ENCODE measurements at places on chromosomes 1 and 21.

DNA sequence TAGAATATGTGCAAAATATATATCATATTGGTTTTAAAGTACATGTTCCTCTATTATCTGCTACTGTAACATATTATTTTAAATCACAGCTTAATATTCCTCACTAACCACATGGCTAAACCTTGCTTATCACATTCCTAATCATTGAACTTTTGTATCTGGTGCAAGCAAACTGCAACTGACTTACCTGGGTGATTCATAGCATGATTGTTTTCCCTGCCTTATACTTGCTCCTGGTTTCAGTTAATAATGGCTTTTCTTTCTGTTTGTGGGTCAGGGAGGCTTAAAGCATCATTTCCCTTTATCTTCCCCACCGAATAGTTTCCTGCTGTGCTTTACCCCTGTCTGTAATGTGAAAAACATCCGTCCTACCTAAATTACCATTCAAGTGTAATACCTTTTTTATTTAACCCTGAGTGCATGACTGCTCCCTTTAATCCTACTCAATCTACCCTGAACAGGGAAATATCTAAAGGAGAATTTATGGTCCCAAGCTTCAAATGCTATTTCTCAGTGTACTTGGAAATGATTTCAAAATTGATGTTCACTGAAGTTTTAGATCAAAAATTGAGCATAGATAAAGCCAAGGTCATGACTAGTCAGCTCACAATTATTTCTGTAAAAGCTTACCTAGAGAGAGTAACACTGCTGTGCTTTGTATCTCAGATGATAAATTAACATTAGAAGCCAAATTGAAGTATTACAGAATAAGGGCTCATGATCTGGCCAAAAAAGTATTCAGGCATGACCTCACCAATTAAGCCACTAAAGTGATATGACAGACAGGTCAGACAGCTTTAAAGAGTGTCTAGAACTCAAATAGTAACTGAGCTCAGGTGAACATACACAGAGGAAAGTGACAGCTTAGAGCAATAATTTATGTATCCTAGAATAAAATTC, 507.1 kb downstream of the BRINP3 start:
- DNase-seq, result no peak

DNA sequence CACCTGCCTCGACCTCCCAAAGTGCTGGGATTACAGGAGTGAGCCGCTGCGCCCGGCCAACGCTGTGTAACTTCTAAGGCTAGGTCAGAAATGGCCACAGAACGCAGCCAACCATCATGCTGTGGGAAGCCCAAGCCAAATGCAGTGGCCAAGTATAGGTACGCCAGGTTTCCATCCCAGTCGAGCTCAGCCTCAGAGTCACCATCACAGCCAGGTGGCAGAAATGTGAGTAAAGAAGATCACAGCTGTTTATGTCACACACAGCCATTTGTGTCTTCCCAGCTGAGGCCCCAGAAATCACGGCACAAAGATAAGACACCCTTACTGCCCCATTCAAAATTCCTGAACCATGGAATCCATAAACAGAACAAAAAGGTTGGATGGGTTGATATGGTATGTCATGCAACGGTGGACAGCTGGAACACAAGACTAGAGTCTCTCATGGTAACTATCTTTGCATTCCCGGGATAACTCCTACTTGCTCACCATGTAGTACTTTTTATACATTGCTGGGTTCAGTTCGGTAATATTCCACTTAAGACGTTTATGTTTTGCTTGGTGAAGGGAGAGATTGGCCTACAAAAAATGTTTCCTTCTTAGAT, 84.3 kb downstream of the SLC45A1 start:
- DNase-seq, result no peak

- no peak for DNase-seq
Observed at GRCh38 chr1:99745061-99745460, 21.4 kb downstream of the FRRS1 start.

DNA sequence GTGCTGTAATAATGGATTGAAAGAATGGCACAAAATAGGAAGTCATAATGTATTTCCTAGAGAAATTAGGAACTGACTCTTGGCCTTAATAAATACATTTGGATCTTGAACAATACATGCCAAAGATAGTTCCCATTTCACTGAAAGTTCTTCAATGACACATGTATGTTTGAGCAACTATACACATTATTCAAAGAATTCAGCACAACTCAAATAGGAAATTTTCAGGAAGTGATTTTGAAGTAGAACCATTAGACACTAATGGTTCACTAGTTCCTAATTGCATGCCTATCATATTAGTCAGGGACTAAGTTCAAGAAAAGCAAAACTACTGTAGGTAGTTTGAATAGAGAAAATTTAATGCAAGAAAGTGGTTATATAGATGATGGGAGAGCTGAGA, 404.7 kb downstream of the LMO4 start:
- no peak for DNase-seq

DNA sequence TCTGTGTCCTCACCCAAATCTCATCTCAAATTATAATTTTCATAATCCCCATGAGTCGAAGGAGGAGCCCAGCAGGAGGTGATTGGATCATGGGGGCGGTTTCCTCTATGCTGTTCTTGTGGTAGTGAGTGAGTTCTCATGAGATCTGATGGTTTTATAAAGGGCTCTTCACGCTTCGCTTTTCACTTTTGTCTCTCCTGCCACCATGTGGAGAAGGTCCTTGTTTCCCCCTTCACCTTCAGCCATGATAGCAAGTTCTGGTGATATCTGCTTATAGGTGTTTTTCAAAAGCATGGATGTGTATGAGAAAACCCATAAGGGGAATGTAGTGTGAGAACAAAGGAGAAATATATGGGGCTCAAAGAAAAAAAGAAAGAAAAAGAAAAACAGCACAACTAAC, 405.9 kb upstream of the RGS18 start:
- no peak for DNase-seq

- DNase-seq, result no peak
Observed at GRCh38 chr1:160427625-160428024, 27.3 kb downstream of the VANGL2 start.

- DNase-seq, result no peak
Observed at GRCh38 chr1:240612811-240613210, 856 bp upstream of the GREM2 start.

DNA sequence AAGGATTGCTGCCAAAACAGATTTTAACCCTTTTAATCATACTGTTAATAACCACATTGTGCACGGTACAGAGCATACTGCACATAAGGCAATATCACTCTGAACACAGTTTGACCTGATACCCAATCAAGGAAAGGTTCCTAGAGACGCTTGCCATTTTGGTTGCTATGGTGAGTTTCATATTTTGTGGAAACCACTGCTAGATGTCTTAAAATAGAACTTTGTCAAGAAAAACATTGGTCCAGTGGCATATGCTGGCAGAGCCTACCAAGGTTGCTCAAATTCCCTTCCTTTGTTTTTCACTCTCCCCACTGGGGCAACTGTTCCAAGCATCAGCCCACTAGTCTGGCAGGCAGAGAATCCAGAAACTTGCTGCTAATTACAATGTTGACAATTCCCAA, 114.8 kb upstream of the DPYD start:
- no peak for DNase-seq

GRCh38 chr1:203539831-203540546, 46.0 kb downstream of the OPTC start:
- no peak for DNase-seq

- no peak for DNase-seq
Observed at GRCh38 chr1:2477791-2478499, 1.9 kb downstream of the PLCH2 start.

GRCh38 chr1:81670286-81670685, 130.4 kb upstream of the ADGRL2 start:
- DNase-seq, result no peak

DNA sequence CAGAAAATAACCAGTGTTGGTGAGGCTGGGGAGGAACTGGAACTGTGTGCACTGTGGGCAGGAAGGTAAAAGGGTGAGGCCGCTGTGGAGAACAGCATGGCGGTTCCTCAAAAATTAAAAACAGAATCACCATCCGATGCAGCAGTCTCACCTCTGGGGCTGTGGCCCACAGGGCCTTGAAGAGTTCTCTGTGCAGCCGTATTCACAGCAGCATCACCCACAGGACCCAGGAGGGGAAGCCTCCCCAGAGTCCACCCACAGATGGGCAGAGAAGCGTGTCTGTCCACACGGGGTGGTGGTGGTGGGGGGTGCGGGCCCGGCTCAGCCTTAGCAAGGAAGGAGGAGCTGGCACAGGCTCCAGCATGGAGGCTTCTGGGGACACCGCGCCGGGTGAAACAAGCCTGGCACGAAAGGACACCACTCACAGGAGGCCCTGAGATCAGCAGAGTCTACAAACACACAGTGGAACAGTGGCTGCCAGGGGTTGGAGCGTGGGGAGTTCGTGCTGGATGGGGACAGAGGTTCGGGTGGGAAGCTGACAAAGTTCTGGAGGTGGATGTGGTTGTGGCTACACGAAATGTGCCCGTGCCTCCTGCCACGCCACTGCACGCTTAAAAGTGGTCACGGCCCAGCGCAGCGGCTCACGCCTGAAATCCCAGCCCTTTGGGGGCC, 11.5 kb downstream of the MORN1 start:
- no peak for DNase-seq

- no peak for DNase-seq
Observed at GRCh38 chr1:55041613-55042012, 2.3 kb downstream of the PCSK9 start.

DNA sequence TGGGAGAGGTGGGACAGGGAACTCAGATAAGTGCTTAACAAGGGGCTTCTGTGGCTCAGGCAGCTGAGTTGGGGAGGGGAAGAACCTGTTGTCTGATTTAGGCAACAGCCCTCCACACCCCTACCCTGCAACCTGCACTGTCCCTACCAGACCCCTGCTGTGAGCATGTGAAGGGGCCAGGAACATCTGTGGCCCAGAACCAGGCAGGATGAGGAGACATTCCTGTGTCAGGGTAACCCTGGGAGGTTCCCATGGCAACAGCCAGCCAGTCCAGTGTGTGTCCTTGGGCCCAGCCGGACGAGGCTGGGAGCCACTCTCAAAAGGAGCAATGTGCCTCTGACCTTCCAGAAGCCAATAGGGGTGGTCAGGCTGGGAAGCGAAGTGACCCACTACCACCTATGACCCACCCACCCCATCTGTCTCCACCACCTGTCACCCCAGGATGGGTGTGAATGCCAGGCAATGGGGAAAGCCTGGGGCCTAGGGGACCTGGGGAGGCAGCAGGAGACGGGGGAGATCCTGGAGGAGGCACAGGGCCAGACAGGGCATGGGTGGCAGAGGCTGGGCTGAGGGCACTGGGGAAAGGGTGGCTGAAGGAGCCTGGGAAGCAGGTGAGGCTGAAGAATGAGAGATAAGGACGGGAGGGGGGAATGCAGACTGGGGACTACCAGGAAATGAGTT, 5.0 kb upstream of the PMVK start:
- DNase-seq, result no peak

DNA sequence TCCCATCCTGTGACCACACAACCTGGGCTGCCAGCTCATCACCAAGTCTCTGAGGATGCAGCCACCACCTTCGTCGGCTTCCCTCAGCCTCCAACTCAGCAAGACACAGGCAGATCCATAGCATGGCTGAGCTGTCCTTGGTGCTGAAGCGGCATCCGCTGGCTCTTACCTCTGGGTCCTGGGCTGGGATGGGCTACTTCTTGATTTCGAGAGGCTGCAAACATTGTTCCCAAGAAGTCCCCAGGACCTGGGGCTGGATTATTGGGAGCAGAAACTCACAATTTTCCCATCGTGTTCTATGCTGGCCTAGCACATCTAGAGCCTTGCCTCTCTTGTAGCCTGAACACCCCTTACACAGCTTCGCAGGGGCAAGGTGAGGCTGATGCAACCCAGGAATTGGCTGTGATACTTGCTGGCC, 24.9 kb upstream of the C1QA start:
- peak; percentile 76 for DNase-seq

All from common myeloid progenitor, CD34-positive (primary cell).